ENCODE measurements at places on chromosomes 2 and 18.

DNA sequence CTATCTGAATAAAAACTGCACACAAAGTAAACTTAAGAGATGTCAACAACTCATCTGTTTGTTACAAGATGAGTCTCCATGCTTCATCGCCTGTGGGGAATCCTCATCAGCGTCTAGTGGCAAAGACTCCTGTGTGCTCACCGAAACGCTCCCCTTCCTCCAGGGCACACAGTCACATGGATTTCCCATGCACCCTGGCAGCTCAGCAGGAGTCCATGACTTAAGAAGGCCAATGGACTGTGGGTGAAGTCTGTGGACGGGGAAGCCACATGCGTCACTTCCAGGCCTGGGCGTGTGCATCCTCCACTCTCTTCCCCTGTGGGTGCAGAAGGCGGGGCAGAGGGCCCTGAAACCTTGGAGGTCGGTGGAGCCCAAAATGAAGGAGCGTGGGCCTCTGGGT is 41.1 kb downstream of the ID2 start:
- no peak for DNase-seq

DNA sequence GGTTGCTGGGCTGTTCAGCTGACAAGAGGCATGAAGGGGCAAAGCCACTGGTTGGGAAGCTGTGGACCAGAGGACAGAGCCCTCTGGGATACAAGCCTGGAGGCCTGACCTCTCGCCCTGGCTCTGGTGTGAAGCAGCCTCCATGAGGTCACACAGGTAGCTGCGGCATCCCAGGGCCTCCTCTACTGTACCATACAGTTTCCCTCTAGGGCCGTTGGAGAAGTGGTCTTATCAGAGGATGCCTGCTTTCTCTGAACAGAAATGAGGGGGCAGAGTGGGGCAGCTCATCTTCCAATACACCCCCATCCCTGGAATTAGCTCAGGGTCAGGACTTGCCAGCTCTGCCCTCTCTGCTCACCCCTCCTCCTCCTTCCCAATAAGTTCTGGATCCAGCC is 135.1 kb upstream of the SMAD2 start:
- no peak for DNase-seq

GRCh38 chr2:56015711-56016115 is 92.1 kb upstream of the EFEMP1 start:
- no peak for DNase-seq

GRCh38 chr2:101431486-101431885 is 43.4 kb downstream of the RFX8 start:
- no peak for DNase-seq

GRCh38 chr2:230326453-230327417 is at the start of gene SP140L:
Gene SP140L (plus strand): TSS chr2:230327193. CDS start chr2:230327270, 77 bp downstream.
- DNase-seq = peak; percentile 84

GRCh38 chr2:213551526-213551925 is 267.3 kb downstream of the SPAG16 start:
- DNase-seq = no peak

DNA sequence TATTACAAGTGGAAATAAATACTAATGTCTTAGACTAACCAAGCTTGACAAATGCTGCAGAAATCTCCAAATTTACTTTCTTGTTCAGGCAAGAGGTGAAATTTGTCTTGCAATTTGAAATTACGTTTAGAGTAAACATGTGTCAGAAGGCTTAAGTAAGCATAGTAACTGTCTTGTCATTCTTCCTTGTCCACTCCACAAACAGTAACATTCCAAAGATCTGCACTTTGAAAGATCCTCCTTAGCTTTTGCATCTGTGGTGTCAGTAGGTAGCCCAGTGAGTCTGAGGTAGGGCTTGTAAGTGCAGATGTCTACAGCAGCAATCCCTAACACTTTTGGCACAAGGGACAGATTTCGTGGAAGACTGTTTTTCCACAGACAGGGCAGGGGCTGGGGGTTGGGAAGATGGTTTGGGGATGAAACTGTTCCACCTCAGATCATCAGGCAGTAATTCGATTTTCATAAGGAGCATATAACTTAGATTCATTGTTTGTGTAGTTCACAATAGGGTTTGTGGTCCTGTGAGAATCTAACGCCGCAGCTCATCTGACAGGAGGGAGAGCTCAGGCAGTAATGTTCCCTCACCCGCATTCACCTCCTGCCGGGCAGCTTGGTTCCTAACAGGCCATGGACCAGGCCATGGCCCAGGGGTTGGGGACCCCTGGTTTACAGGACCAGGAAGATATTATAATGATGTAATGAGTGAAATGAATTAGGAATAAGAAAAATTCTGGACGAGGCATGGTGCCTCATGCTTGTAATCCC is 18.6 kb downstream of the RASGRP3 start:
- DNase-seq = no peak

DNA sequence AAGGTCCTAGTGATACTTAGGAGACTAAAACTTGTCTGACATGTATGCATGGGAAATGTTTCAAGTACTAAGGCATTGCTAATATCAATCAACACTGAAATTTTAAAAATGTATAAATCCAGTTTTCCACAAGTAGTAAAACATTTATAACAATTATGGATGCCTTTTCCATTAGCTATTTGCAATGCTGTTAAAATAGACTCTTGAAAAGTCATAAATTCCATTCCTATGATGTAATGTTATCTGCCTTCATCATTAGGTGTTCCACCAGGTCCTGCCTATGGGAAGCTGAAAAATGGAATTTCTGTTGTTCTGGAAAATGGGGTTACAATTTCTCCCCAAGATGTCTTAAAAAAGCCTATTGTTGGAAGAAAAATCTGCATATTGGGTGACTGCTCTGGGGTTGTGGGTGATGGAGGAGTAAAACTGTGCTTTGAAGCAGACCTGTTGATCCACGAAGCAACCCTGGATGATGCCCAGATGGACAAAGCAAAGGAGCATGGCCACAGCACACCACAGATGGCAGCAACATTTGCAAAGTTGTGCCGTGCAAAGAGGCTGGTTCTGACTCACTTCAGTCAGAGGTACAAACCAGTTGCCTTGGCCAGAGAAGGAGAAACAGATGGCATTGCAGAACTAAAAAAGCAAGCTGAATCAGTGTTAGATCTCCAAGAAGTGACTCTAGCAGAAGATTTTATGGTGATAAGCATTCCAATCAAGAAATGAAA is 18.7 kb downstream of the ELAC1 start:
- peak; percentile 8 for DNase-seq
